ENCODE measurements at places on chromosomes 7 and 10. TPM values are rescaled to one million over a fixed set of nuclear protein-coding genes. Genes with fewer than 3 reads are reported as not detected.

The HK1 gene
- 128 TPM for total RNA-seq

The TAS2R4 gene
- 0.32 TPM for total RNA-seq

The SEMA3A gene
- 88.9 TPM for total RNA-seq

The PLPP4 gene
- 17.2 TPM for total RNA-seq

The GJD4 gene
- not detected for total RNA-seq

The SPDYE2B gene
- total RNA-seq, result not detected

The CC2D2B gene
- total RNA-seq, result 0.32 TPM

The GIMAP7 gene
- 46.1 TPM for total RNA-seq

The GIMAP6 gene
- 115 TPM for total RNA-seq

The PIK3CG gene
- total RNA-seq, result 6.7 TPM
